ENCODE measurements at places on chromosomes 5 and 9. TPM values are rescaled to one million over a fixed set of nuclear protein-coding genes. Genes with fewer than 3 reads are reported as not detected.

The CDH9 gene
- total RNA-seq, result not detected

The FGF1 gene
- total RNA-seq, result 316 TPM

The S100Z gene
- 0.36 TPM for total RNA-seq

The ENC1 gene
- 6.6 TPM for total RNA-seq

The PHF24 gene
- 0.45 TPM for total RNA-seq

The PTGES gene
- 23.3 TPM for total RNA-seq

The GDNF gene
- not detected for total RNA-seq

GRCh38 chr5:94544031-94544650 is 74.3 kb downstream of the KIAA0825 start:
- DNase-seq, result no peak

GRCh38 chr5:683551-684481 is 9.3 kb downstream of the TPPP start:
- DNase-seq, result no peak

DNA sequence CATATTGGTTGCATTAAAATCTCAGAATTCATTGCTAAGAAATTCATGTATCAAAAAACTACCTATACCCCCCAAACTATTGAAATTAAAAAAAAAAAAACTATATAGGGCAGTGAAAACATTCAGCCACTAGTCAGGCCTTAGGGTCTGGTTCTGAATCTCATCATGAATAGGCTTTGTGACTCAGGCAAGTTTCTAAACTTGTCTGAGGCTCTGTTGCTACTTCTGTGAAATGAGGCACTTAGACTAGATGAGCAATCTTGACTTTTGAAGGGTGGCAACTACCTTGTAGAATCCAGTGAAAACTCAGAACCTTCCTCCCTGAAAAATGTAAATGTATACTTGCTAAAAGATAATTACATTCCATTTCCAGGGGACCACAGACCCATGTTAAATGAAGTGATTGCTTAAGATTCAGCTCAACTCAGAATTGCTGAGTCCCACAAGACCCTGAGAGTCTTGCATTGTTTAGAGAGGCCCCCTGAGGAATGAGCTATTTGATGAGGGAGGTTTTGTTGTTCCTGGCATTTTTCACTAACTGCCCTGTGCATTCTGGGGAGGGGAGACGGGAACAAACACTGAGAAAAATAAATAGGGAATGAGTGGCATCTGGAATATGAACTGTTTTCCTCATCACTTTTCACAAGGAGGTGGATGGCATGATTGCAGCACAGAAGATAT is 29.5 kb downstream of the RAI14 start:
- DNase-seq, result no peak

DNA sequence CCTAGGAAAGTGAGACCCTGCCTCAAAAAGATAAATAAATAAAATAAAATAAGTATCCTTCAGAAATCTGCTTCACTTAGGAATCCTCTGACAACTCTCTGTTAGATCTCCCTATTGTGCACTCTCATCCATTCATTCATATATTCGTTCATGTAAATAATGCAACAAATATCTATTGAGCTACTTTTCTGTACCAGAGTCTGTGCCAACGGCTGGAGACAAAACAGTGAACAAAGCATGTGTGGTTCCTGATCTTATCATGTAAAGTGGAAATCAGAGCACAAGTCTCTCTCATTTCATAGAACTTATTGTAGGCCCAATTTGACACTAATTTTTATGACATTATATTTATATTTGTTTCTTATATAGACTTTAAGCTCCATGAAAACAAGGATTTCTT is 40.3 kb upstream of the DAB2 start:
- no peak for DNase-seq

DNA sequence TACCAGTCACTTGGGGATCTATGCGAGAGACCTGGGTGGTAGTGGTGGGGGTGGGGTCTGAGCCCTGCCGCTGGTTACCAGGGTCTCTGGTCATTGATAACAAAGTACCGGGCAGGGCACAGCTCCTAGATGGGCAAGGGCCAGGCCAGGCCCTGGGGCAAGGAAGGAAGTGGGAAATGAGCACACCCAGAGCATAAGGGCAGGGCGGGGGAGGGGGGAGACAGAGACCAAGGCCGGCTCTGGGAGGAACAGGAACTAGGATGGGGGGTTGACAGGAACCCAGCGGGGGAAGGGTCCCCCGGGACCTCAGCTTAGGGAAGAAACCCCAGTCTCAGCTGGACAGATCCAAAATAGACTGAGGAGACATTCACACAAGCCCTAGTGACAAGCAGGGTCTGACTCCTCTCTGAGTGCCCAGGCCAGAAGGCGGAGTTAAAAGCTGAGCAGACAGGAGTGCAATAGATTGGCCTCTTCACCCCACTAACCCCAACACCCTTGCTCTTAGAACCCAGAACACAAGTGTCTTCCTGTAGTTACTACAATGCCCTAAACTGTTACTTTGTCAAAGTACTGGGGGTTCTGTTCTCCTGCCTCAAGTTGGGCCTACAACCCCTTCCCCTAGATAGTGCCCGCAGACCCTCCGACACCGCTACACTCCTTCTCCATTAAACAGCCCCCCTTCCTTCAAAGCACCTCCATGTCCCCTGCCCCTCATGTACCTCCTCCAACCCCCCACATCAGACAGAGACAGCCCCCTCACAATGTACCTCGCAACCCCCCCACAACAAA is 628 bp downstream of the ATOSB start:
- peak; percentile 79 for DNase-seq

DNA sequence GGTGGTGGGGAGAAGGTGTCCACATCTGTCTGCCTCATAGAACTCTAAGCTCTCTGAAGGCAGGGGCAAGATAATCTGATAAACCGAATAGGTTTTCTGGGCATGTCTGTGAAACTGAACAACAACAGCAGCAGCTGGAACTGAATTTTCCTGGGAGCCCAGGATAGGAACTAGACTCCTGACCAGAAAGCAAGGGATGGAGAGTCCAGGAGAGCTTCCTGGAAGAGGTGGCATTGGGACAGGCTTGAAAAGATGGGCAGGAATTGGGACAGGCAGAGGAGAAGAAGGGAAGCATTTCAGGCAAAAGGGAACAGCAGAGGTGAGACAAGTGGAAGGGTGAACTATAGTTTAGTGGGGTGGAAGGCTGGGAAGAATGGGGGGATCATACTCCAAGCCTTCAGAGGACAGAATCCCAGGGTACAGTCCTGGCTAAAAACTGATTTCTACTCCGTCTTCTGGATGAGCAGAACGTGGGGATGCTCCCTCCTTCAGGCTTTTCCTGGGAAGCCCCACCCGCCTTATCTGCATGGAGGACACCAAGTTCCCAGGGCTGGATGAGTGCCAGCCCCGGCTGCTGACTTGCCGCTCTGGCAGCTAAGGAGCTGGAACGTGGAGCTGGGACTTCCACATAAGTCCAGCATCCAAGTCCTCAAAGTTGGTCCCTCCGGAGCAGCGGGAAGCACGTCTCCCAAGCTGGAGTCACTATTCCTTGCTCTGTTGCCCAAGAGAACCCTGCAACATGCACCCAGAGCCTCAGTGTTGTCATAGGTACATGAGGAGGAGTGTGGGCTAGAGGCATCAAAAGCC is 13.9 kb upstream of the KIF12 start:
- peak; percentile 81 for DNase-seq

DNA sequence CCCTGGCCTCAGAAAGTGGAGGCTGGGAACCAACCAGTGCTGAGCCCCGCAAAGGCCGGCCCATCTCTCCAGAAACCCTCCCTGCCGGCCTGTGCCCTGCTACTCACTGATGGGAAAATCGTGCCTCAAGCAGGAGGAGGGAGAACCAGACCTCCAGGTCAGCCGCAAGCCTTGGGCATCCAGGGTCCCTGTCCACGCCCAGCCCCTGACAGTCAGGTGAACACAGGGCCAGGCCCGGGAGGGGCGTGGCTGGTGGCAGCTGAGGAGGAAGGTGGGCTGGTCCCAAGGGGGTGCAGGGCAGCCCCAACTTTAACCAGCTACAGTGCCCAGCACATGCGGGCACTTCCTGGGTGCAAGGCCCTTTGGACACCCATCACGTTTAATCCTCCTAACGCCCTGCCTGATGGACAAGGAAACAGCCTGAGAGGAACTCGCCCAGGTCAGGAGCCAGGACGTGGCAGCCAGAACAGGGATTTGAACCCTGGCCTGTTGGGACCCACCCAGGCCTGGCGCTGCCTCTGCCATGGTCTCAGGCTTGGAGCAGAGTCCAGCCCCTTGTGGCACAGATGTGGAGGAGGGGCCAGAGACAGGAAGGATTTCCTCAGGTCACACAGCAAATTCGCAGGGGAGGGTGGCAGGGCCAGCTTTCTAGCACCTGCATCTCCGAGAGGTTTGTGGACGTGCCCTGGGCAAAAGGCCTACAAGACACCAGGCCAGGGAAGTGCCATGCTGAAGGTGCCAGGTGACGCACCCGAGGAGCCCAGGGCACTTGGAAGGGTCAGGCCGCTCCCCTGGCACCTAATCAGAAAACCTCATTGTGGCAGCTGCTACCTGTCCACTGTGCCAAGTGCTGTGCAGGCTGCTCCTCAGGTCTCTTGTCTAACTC is 4.5 kb downstream of the RALGDS start:
- no peak for DNase-seq

DNA sequence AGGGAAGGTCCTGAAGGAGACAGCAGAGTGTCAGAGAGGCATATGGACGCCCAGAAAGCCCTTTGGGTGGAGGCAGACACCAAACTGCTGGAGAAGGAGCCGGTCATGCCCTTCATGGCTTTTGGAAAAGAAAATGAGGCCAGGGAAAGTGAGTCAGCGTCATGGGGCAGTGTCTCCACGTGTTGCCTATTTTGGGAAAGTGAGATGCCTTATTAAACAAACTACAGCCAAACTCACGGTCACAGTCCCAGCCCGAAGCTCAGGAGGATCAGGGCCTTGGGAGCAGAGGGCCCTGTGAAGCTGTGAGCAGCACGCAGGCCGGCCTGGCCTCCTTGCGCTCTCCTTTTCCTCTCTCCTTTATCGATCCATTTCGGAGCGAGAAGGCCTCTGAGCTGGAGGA is 25.0 kb downstream of the RGS3 start:
- peak; percentile 41 for DNase-seq

- no peak for DNase-seq
These were observed 518.3 kb downstream of the CTNND2 start for GRCh38 chr5:11385901-11386293.

DNA sequence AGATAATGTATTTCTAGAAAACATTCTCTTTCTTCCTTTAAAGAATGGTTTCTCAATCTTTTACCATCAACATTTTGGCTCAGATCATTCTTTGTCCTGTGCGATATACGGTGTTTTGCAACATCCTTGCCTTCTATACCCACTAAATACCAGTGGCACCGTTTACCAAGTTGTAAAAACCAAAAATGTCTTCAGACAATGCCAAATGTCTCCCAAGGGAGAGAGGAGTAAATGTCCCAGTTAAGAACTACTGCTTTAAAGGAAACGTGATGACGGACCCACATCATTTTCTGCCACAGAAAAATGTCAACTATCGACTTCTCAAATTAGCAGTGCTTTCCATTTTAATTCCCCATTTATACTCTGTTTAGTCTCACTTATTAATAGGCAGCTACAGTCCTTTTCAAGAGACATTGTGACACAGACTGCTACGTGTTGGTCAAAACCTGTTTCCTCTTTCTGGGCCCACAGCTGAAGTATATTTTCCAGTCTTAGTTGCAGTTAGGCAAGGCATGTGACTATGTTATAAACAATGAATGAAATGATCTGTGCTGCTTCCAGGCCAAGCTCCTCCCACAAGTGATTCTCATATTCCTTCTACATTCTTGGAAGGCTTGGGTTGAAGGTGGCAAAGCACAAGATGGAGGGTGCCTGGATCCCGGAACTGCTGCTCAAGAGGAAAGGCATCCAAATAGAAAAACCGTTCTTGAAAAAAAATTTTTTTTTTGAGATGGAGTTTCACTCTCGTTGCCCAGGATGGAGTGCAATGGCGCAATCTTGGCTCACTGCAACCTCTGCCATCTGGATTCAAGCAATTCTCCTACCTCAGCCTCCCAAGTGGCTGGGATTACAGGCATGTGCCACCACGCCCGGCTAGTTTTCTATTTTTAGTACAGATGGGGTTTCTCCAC is 8.8 kb downstream of the PRXL2C start:
- DNase-seq, result no peak
